Stimulated activated CD8-positive, alpha-beta memory T cell treated with anti-CD3 and anti-CD28 coated beads, Interleukin-2, amount 100 ng/mL, for 1 hour (primary cell): ENCODE measurements at places on chromosomes 3 and 15.

- DNase-seq, result no peak
Measured at GRCh38 chr15:57060799-57061198, 142.4 kb downstream of the TCF12 start.

GRCh38 chr15:31957581-31957980 is 72.7 kb upstream of the CHRNA7 start:
- no peak for DNase-seq

DNA sequence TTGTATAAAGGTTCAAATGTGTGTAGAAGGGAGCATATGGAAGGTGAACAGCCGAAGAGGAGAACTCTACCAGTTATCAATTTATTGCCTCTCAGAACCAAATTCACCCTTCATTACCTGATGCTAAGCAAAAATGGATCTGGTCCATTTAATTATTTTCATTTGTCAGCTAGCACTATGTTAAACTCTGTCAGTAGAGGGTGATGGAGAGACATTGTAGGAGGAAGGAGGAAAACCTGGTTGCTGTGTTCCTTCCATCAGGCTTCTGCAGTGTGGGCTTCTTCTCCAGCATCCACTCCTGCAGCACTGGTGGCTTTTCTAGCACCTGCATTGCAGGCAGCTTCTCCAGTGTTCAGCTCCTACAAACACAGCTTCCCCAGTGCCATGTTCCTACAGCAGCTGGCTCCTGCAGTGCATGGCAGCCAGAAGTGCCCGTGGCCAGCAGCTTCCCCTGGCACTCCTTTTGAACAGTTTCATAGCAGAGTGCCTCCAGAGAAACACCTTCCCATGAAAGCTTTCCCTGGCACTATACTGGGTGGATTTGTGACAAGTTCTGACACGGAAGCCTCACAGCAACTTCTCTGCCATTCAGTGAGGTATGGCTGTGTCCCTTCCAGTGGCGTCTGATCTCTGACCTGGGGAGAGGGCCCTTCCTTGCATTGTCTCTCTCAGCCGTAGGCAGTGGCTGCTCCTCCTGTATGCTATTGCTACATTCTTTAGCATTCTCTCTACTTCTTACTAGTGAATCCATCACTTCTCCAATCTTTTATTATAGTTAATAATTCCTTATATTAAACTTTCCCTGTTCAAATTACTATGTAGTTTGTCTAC is 14.6 kb upstream of the IL17RD start:
- DNase-seq, result no peak

DNA sequence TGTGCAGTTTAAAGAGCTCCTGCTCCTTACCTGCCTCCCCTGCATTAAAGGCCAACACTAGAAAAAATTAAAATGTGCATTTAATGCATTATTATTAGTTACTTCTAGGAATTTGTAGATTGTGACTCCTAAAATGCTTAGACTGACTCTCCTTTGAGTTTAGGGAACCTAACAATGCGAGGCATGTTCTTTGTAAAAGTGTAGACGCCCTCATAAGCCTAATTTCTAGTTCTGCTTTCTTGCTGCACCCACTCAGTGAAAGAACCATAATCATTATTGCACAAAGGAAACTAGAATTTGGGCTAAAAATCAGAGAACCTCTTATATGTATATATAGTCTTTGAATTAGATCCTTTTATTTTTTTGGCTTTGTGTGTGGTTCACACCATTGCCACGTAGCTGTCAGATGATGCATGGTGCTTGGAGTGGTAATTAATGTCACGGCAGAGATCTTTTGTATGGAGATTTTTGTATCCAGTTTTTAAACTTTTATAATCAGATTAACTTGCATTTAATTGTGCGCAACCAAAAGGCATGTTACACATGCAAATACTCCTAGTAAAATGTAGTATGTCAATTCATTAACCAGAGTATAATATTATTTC is 710 bp downstream of the ABHD10 start:
- DNase-seq, result no peak

DNA sequence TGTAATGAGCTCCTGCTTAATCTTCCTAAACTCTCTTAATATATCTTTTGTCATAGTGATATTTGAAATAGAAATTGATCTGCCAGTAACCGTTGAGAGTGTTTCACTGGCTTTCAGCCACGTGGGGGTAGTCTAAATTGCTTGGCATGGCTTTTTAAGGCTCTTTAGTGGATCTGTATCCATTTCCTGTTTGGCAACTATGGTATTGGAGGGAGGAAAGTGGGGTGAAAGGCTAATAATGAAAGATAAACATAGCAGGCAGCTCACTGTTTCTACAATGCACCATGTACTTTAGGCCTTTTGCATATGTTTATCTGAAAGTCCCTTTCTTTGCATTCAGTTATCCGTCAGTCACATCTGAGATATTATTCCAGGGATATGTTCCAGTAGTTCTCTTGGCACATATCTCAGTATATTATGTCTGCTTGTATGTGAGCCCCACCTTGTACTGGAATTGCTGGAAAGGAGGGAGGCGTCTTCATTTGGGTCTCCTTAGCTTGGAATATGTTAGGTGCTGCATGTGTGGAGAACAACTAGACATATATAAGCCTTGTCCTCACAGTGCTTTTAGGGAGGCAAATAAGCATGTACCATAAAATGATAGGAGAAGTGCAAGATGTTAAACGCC is 10.8 kb downstream of the TOPAZ1 start:
- no peak for DNase-seq

GRCh38 chr3:61947456-61947855 is 386.1 kb downstream of the PTPRG start:
- no peak for DNase-seq

DNA sequence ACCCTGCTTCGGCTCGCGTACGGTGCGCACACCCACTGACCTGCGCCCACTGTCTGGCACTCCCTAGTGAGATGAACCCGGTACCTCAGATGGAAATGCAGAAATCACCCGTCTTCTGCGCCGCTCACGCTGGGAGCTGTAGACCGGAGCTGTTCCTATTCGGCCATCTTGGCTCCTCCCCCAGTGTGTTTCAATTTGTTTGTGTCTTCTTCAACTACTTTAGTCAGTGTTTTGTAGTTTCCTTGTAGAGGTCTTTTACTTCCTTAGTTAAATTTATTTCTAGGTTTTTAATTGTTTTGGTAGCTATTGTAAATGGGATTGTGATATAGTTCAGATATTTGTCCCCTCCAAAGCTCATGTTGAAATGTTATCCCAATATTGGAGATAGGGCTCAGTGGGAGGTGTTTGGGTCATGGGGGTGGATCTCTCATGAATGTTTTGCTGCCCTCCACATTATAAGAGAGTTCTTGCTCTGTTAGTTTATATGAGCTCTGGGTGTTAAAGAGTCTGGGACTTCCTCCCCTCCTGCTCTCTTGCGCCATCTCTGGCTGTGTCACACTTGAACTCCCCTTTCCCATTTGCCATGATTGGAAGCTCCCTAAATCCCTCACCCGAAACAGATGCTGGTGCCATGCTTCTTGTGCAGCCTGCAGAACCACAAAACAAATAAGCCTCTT is 304.4 kb downstream of the DOCK3 start:
- no peak for DNase-seq

DNA sequence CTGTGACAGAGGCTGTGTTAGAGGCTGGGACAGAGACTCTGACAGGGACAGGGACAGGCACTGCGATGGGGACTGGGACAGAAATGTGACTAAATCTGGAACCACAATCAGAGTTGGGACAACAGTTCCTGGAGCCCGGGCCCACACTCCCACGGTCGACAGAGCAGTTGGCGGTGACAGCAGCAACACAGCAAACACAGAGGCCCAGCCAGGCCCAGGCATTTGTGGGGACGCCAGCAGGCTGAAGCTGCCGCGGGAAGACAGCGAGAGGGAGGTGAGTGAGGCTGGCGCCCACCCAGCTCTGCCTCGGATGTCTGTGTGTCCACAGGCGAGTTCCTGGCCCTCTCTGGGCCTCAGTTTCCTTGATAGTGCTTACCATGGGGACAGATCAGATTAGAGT is 9.3 kb upstream of the HCN4 start:
- no peak for DNase-seq

GRCh38 chr3:160852856-160853255 is 96.8 kb downstream of the PPM1L start:
- DNase-seq, result no peak

DNA sequence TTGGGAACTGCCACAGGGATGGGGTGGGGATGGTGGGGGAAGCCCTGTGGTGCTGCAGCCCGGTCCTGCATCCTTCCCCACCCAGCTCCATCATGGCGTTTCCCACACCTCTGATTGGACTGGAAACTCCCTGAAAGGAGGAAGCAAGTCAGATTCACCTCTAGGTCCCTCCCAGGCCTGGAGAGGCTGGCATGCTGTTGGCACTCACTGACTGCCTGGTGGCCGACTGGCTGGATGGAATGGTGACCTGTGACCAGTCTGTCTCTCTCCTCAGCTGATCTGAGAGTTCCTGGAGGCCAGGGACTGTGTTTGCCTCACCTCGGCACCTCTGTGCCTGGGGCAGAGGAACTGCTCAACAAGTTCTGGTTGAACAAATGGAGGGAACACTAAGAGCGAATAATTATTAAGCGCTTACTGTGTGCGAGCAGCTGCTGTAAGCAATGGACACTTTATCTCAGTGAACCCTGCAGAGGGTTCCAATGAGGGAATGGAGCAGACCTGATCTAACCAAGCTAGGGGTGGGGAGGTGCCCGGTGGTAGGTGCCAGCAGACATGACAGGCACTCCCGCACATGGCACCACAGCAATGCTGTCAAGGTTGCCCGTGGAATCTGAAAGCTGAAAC is 3.5 kb upstream of the HHATL start:
- DNase-seq, result no peak

- DNase-seq, result no peak
Measured at GRCh38 chr3:135766115-135766514, 199.4 kb upstream of the PPP2R3A start.

- no peak for DNase-seq
Measured at GRCh38 chr15:55742927-55743728, at the start of gene PRTG. PRTG (minus strand) TSS chr15:55743152; CDS start chr15:55742931, 221 bp downstream.

- no peak for DNase-seq
Measured at GRCh38 chr15:75985971-75986370, 26.3 kb downstream of the NRG4 start.

DNA sequence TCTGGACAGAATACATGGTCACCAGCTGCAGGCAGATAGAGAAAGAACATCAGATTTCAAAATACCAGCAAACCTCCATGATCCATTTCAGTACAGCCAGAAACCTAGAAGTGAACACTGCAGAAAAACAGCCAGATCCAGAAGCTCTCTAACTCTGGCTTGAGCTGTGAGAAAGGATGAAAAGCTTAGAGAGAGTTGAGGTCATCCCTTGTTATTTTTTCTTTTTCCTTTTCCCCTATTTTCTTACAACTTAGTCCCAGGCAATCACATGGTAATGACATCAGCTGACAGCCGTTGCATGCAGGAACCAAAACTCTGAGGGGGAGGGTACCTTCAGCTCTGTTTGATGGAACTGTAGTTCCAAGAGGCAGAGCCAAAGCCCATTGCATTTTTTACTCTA is 113.2 kb downstream of the TCF12 start:
- DNase-seq, result no peak

DNA sequence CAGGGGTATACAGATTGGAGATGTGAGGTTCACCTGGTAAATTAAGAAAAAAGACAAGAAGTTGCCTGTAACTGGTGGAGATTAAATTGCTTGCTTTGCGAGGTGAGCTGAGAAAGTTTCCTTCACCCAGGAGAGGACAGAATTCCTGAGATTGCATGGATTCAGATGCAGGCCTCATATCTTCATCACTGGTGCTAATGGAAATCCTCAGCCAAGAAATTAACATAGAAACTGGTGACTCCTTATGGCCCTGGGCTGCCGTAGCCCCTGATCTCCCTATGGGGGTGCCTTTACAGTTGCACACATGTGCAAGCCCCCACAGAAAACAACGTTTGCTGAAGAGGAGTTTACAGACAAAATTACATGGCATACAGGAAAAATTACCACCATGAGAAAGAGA is 68.0 kb downstream of the EEFSEC start:
- no peak for DNase-seq

DNA sequence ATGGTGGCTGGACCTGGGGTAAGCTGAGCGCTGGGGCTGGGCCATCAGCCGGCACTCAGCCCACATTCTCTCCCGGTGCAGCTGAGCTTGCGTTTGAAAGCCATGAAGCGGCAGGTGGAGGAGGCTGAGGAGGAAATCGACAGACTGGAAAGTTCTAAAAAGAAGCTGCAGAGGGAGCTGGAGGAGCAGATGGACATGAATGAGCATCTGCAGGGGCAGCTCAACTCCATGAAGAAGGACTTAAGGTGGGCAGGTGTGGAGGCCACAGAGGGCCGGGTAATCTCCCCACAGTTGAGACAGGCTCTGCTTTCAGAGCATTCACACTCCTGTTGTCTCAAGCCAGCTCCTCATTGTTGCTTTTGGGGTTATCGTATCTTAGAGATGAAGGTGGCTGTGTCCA is 45.7 kb upstream of the MYZAP start:
- no peak for DNase-seq

- DNase-seq, result no peak
Measured at GRCh38 chr3:51977446-51978142, 2.7 kb downstream of the ABHD14A start.

DNA sequence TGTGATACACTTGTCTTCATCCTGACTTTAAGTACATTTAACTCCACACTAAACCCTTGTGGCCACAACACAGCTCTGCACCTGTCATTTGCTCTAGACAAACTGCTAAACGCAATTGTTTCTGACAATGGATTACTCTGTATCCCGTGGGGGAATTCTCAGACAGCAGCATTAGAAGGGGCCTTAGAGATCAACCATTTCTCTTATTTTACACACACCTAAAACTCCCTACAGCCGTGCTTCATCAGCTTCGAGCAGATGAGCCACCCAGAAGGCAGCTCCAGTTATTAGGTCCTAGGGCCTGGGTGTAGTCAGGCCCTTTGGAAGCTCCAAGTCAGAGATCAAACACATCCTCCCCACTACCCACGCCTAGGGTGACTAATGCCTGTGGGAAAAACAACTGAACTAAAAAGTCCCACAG is 1.3 kb upstream of the IL12A start:
- no peak for DNase-seq

DNA sequence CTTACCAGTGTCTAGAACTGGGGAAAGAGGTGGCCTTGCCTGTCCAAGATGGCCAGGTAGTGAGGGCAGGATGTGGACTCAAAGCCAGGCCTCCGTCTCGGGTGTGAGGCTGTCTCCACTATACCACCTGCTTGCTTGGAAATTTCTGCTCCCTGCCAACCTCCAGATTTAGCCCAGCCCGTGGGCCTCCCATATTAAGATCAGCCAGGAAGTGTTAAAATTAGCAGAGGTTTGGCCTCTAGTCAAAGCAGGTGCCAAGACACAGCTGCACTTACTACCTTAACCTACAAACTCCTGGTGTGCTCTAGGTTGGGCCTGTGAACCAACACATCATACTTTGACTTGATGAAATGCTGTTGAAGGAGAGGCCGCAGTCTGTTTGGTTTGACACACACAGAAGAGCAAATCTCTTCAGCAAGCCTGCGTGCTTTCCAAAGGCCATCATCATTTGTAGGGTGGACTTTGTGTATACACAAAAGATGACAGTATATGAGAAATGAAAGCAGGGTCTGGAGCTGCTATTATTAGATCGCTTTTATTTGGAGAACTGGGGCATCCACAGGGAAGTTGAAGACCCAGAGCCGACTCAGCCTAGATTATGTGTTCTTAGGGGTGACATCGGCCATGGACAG is 206.5 kb downstream of the XXYLT1 start:
- DNase-seq, result no peak

- DNase-seq, result no peak
Measured at GRCh38 chr15:66542896-66543295, 22.9 kb downstream of the LCTL start.

- DNase-seq, result no peak
Measured at GRCh38 chr15:92000709-92001108, 147.2 kb downstream of the SLCO3A1 start.

GRCh38 chr3:14872706-14873105 is 53.9 kb downstream of the FGD5 start:
- DNase-seq, result no peak
